Stimulated activated CD4-positive, alpha-beta T cell treated with anti-CD3 and anti-CD28 coated beads, Interleukin-12 subunit alpha, Interleukin-12 subunit beta, amount 100 ng/mL, for 4 hours (primary cell): ENCODE measurements at places on chromosomes 2 and 18.

DNA sequence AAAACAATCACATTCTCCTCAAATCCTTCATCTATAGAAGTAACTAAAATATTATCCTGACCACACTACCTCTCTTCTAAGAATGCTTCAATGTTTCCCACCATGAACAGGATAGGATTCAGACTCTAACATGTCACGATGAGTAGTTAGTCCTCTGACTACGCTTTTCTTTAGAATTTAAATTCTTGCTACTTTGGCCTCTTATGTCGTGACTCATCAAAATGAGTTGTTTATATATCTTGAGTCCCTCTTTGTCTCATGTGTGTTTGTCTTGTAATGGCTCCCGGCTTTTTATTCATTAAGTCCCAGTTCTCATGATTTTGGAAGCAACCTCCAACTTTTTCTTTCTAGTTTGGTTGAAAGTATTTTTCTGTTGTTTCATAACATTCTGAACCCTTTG, 1289.2 kb downstream of the DSC3 start:
- DNase-seq = no peak

- DNase-seq = no peak
These were observed 23.2 kb upstream of the FAP start for GRCh38 chr2:162266460-162266760.

DNA sequence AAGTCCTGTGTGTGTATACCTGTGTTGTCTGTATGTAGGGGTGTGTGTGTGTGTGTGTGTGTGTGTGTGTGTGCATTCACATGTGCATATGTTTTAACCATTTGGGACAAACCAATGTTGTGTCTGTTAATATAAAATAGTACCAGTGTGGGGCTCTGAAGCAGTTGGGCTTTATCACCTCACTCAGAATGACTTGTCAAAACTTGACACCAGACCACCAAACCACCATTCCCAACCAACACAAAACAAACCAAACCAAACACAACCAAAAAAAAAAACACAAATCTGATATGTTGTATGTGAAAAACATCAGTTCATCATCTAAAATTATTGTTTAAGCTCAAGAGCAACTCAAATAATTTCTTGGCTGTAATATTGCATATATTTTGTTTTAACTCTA, 42.1 kb downstream of the CALCRL start:
- no peak for DNase-seq

- no peak for DNase-seq
These were observed 288.8 kb upstream of the CELF4 start for GRCh38 chr18:37854396-37854795.

DNA sequence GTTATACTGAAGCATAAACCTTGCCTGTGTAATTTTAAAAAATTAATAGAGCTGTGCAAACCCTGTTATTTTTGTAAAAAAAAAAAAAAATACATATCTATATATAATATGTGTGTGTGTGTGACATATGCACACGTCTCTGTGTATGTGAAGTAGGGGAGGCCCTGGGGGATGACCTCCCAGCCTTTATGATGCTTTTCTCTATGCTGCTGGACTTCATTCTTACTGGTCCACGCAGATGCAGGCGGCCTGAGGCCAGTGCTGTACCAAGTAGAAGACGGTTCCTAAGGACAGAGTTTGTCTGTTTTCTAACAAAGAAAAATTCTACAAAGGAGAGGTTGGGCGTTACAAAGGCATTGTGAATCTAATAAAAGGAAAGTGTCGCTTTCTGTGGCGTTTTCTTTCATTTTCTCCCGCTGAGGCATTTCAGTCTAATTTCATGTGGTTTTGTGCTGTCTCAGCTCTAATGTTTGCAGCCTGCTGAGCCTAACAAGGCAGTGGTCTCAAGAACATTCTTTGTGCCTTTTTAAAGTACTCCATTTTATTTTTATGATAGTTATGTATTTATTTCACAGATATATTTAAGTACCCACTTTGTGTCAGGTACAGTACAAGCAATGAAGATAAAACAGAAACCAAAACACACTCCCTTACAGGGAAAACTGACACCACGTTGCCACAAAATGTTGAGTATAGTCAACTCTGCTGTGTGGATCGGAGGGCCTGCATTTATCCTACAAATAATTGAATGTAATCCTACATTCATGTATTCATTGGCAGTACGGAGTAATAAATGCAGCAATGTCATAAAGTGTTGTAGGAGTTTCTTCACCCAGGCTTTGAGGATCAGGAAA, 118.0 kb downstream of the RAB3GAP1 start:
- no peak for DNase-seq

DNA sequence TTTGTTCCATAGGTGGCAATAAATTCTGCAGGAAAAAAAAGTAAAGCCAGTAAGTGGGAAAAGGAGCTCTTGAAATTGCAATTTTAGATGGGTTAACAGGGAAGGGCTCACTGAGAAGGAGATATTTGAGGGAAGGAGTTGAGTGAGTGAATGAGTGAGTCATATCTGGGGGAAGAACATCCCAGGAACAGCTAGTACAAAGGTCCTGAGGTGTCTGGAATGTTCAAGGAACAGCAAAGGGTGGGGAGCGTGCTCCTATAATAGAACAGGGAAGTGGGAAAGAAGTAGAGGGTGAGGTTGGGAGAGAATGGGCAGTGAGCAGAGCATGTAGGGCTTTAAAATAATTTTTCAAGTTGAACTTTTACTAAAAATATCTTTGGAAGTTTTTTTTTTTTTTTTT, 68.0 kb upstream of the PSME4 start:
- no peak for DNase-seq

GRCh38 chr18:47032945-47033344, 2.5 kb downstream of the ELOA2 start:
- DNase-seq = no peak

DNA sequence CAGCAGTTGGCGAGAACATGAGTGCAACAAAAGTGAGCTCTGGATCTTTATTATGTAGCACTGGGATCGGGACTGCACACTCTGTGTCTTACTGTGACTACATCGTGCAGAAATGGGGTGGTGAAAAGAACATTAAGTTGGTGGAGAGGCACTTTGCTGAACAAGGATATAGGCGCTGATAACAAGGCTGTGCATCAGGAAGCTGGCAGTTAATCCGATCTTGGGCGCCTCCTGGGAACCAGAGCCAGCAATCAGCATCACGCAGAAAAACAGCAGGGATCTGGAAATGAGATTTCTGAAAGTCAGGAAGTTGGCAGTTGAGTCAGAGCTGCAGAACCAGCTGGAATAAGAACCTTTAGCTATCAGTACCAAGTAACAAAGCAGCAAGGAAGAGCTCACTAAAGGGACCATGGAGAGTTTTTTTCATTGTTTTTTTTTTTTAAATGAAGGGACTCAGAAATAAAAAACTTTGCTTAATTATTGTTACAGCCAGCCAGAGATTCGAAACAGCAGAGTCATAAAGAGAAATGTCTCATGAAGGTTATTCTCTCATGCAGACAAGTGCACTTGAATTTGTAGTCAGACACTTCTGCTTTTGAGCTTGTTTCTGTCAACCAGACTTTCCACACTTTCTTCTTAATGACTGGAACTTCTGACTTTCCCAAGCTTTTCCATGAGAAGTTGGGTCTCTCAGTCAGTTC, 22.8 kb upstream of the MYO3B start:
- no peak for DNase-seq

- DNase-seq = no peak
These were observed 241.8 kb downstream of the TFCP2L1 start for GRCh38 chr2:121043061-121043826.

DNA sequence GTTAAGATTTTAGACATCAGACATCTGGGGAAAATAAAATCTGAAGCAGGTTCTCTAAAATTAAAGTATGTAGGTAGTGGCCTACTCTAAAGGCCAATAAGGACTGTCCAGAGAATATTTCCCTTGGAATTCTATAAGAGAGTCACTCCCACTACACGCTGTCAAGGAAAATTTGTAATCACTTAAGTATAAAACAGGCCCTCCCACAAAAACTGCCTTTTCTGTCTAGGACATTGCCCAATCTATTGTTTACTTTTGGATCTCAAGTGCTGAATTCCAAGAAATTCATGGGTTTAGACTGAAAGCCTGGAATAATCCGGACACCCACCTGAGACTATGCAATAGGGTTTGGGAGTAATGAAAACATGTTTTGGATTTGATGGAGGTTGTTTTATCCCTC, 1.7 kb upstream of the SRBD1 start:
- no peak for DNase-seq
